ENCODE measurements at places on chromosomes 2 and 18. TPM values are rescaled to one million over a fixed set of nuclear protein-coding genes. Genes with fewer than 3 reads are reported as not detected.

- ATAC-seq = no peak
Observed at GRCh38 chr2:237207646-237208045, 122.0 kb downstream of the COPS8 start.

- no peak for ATAC-seq
Observed at GRCh38 chr2:150484006-150484405, 3.5 kb downstream of the RND3 start.

The RAD51AP2 gene
- 0.16 TPM for total RNA-seq

The NEURL3 gene
- total RNA-seq = not detected

The RIF1 gene
- 66.0 TPM for total RNA-seq

DNA sequence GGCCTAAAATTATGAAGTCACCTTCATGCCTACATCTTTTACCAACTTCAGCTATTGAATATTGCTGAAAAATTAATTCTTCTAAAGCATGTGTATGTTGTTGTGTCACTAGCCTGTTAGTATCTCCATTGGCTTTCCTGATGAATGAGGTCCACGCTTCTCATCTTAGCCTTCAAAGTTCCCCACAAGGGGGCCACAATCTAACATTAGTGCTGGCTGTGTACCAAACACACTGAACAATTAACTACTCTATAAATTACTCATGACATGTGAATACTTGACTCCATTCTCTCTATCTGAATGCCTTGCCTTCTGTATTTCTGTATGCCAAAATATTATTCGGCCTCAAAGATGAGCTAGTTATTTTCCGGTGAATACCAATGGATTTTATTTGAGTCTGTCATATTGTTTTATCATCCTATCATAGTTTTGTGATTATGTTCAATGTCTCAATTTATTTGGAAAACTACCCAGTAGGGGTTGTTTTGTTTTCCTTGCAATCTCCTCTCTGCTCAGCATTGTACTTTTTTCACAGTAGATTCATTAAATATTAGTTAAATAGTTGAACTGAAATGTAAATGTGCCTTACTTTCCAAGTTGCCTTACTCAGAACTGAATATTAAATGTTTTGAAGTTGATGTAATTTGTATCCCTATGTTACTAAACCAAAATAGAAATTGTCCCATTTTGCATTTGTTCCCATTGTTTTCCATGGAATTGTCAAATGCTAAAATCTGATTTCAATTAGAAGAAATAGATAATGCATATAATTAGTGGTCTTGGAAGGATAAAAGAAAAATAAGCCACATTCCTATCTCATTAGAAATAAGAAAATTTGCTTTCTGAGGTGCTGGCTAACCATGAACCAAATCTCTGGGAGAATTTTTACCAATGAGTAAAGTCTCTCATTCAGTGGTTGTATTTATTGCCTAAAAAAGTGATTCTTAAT, 208.4 kb upstream of the COL3A1 start:
- ATAC-seq = peak; percentile 39

DNA sequence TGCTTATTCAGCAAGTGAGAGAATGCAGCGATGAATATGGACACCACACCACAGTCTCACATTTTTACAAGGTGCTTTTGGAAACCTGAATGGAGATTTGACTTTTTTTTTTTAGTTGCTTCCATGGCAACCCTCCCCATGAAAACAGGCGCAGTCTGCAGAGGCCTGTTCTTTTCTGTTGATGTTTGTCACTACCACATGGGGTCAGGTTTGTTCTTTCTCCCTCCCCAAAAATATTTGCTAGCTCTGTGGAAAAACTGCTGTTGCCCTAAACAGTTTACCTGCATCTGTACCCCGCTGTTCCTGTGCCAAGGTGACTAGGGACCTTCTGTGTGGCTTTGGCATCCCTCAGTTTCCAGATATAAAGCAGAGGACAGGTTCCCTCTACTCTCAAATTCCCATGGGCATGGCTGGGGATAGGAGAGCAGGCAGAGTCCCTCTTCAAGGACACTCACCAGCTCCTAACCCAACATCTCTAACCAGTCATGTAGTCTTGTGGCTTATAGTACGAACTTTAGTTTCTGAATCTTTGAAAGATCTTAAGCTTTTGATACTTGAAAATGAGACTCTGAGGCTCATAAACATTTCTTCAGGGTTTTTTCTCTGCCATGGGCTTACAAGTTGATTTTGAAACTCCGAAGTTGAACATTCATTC, 14.7 kb upstream of the MAPRE2 start:
- no peak for ATAC-seq

DNA sequence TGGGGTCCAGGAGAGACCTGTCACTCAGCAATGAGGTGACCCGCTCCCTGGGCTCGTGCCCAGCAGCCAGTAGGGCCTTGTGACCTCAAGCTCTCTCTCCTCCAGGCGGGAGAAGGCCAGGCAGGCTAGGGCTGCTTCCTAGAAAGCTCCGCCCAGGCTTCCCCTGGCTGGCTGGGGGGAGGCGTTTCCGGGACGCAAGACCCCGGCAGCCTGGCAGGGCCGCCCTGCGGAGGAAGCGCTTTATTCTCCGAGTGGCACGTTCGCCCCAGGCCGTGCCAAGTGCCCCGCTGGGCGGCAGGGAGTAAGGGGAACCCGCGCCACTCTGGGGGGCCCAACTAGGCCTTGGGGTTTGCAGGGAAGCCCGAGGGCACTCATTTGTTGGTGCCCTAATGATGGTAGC, 21.2 kb upstream of the EPAS1 start:
- no peak for ATAC-seq

The ALPP gene
- total RNA-seq = 0.09 TPM

DNA sequence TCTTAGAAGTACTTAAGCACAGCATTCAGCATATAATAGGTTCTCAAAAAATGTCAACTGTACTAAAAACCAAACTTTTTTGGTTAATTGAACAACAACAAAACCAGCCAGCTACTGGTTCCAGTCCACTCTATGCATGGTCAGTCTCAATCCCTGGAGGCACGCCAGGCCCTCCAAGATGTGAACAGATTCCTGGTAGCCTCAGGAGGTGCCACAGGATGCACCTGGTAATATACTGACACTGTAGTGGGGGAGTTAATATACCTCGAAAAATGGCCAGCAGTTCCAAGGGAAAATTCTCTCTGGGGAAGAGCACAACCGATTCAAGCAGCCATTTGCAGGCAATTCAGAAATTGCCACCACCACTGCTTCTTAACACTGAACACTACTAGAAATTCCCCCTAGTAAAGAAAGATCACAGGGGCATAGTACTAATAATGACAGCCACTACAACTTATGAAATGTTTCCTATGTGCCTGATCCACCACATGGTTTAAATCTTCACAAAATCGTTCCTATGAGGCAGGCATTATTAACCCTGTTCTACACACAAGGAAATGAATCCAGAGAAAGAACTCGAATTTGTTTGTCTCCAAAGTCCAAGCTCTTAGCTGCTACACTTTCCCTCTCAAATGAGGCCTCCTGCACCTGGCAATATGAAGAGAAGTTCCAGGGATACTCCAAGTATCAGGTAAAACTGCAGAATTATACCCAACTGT, 3.4 kb downstream of the MGAT4A start:
- ATAC-seq = no peak

DNA sequence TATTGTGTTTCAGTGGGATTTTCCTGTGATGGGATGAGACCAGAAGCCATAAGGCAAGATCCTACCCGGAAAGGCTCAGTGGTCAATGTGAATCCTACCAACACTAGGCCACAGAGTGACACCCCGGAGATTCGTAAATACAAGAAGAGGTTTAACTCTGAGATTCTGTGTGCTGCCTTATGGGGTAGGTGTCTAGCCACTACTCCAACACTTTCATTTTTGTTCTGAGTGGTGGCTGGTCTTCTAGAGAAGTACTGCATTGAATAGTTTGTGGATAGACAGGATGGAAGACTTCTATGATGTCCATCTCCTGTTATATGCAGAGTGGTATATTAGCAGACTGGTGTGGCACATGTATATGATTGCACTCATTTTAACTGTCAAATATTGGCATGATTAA, 117.7 kb upstream of the IL1R2 start:
- no peak for ATAC-seq

- ATAC-seq = peak; percentile 5
Observed at GRCh38 chr2:95122197-95122551, 566 bp upstream of the MRPS5 start.

DNA sequence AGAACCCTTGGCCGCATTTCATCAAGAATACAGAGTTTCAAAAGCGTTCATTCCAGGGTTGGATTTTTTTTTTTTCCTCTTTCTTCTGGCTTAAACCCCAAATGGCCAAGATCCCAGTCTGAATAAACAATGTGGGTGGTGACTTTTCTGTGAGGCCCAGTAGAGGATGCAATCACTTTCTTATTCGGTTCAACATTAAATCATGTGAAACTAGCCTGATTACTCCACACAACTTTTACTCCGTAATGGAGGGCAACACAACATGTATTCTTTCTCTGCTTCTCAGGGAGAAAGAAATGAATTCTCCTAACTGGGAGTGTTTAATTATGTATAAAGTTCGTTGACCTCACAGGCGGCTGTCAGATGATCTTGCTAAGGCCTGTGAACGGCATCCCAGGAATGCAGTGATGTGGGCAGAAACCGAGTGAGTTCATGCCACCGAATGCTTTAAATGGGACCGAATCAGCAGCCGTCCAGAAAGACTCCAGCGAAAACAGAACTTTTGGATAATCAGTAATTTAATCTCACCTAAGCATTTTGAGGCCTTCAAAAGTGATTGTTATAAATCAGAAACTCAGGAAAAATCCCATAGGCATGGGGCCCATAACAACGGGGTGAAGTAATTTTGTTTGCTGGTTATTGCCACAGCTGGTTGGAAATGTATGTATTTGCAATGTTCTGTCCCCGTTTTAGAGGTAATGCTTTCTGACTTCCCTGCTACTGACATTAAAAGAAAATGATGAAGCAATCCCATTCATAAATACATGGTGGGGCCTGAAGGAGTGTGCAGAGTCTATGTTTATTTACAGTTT, 81.5 kb downstream of the BCL2 start:
- ATAC-seq = peak; percentile 85

GRCh38 chr2:109065391-109065734, 63.6 kb upstream of the SH3RF3 start:
- no peak for ATAC-seq

GRCh38 chr2:71575966-71576365, 122.6 kb downstream of the DYSF start:
- ATAC-seq = no peak

- ATAC-seq = peak; percentile 36
Observed at GRCh38 chr2:146246736-146247523, 1597.9 kb upstream of the ACVR2A start.

All from motor neuron (in vitro differentiated cells).